Esophagus squamous epithelium (tissue), 5 donors: ENCODE measurements at places on chromosomes 7 and 10.

- DNase-seq: no peak
Measured at GRCh38 chr7:29825775-29826529, 19.6 kb downstream of the WIPF3 start.

DNA sequence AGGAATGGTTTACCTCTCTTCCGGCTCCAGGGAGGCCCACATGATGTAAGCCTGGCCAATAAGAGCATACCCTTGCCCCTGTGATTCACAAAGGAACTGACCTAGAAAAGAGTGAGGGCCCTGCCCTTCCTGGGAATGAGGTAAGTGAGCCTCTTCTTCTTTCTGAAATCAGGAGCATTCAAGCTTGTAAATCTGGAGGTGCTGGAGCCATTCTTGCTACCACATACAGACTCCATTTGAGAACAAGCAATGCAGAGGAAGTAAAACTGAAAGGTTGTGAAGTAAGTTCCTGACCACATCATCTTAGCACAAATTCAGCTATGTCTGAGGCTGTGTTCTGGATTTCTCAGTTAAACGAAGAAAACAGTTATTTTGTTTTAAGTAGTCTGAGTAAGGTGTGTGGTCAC lies 132.2 kb downstream of the CD36 start:
- DNase-seq: no peak

GRCh38 chr7:45133352-45133751 lies 21.9 kb upstream of the TBRG4 start:
- DNase-seq: no peak

- DNase-seq: no peak
Measured at GRCh38 chr10:71831646-71832552, 19.2 kb downstream of the PSAP start.

- no peak for DNase-seq
Measured at GRCh38 chr10:102962951-102963755, 45.1 kb downstream of the CNNM2 start.

DNA sequence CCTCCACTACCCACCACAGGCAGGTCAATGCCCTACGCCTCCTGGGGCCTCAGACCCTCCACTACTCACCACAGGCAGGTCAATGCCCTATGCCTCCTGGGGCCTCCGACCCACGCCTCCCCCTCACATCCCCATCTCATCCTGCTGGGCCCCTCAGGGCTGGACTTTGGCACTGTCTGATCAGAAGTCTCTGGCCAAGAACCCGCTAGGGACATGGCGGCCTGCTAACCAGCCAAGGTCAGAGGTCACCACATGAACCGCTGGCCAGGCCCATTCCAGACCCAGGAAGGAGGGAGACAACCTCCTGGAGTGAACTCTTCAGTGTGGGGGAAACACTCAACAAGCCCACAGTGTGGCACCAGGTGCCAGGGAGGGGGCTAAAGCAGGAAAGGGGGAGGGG lies 55.8 kb downstream of the STK32C start:
- DNase-seq: no peak

DNA sequence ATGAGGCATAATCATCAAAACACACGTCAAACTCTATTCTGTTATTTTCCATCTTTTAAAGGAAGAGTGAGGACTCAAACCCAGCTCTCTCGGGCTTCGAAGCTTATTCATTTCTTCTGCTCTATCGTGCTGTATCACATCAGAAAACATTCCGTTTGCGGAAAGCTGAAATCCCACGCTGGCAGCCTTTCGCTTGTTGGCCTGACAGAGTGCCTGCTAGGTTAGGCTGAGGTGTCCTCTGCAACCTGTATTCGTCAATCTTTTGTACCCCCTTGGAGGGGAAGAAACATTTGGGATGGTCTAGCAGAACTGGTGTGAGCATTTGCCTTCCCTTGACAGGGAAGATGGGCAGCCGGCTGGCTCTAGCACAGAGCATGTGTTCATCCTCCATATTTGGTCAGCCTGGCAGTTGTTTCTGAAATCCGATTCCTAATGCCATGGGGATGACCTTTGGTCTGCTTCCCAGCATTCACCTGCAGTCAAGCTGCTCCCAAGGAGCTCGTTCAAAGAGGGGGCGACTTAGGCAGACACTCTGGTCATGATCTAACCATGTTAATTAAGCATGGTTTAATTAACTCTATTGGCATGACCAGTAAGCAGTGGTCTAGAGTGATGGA lies 55.2 kb downstream of the TACC2 start:
- DNase-seq: no peak

DNA sequence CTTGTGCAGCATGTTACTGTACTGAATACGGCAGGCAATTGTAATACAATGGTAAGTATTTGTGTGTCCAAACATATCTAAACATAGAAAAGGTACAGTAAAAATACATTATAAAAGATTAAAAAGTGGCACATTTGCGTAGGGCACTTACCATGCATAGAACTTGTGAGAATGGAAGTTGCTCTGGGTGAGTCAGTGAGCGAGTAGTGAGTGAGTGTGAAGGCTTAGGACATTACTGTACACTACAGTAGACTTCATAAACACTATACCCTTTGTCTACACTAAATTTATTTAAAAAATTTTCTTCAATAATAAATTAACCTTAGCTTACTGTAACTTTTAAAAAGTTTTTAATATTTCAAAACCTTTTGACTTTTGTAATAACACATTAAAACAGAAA lies 37.5 kb downstream of the BPGM start:
- DNase-seq: no peak

- DNase-seq: no peak
Measured at GRCh38 chr10:4804465-4804864, 21.5 kb upstream of the AKR1E2 start.

- DNase-seq: peak; percentile 36
Measured at GRCh38 chr7:157386979-157387800, 50.4 kb downstream of the DNAJB6 start.

- no peak for DNase-seq
Measured at GRCh38 chr7:2241580-2242540, at the start of the genes MRM2 and NUDT1. Gene MRM2, minus strand, starts transcription at chr7:2242205. Its CDS starts 36 bp downstream, at chr7:2242169. Gene NUDT1, plus strand, starts transcription at chr7:2242226. Its CDS starts 2,349 bp downstream, at chr7:2244575.

DNA sequence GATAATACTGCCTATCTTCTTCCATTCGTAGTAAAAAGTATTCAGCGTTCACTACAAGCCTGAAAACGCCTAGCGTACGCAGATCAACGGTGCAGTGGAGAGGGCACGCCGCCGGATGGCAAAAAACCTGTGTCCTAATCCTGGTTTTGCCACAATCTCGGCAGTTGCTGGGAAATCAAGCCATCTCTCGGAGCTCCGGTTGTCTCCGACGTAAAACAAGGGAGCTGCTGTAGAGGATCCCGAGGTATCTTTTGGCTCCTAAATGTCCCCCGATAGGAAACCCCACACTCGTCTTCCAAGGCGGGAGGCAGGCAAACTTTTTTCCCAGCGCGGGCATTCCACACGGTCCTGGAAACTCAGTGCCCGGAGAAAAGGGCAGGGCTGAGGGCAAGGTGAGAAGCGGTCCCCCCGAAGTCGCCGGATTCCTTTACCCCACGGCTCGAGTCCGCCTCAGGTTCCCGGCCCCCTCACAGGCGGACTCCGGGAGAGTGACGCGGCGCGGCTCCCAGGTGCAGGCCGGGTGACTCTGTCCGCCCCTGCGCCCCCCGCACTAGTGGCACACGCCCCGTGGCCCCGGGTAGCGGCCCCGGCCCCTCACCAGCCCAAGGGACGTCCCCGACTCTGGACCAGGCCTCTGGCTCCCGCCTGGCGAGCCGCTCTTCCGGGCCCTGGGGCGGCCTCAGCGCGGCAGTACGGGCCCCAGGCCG lies 649 bp downstream of the IDE start:
- DNase-seq: no peak

DNA sequence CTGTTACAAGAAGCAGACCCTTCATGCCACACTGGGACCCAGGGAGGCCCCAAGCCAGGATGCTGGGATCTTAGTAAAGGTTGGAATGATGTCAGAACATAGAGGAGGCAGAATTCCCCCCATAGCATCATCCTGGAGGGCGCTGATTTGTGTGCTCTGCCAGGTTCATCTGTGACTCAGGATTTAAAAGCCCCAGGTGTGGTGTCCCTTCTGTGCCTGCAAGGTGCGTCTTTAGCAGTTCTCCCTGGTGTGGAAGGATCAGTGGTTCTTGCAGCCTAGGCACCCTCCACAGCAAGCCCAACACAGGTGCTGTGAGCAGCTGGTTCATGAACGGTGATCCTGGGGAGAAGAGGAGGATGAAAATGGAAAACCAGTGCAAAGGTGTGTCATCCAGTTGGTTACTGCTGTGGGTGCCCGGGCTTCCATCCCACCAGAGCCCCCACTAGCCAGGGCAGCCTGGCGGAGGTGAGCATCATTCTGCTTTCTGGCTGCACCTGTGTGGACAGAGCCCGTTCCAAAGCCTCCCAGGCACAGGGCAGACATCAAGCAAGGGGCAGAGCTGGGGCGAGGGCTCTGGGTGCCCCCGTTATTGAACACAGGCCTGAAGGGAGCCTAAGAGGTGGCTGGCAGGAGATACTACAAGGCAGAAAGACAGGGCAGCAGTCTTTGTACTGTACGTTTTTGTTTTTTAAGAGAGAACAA lies 49.5 kb downstream of the IKZF1 start:
- no peak for DNase-seq

DNA sequence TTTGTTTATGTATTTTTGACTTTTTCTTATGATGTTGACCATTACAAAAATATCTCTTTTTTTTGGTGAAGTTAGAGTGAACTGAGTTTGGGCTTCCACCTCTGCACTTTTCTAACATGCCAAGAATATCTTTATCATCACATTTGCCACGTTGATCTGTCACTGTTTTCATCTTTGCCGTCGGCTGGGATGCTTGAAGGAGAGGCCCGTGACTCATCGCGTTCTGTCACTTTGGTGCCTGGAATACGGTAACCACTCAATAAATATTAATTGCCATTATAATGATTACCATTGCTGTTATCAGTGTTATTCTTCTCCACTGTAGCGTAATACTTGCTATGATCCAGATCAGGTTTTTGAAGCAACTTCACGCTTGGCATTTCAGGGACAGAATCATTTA lies 350.8 kb upstream of the PFKP start:
- DNase-seq: no peak

- DNase-seq: no peak
Measured at GRCh38 chr10:43923328-43923727, 274.6 kb upstream of the ZNF32 start.

GRCh38 chr7:34187798-34188307 lies 282.5 kb downstream of the BMPER start:
- DNase-seq: no peak

DNA sequence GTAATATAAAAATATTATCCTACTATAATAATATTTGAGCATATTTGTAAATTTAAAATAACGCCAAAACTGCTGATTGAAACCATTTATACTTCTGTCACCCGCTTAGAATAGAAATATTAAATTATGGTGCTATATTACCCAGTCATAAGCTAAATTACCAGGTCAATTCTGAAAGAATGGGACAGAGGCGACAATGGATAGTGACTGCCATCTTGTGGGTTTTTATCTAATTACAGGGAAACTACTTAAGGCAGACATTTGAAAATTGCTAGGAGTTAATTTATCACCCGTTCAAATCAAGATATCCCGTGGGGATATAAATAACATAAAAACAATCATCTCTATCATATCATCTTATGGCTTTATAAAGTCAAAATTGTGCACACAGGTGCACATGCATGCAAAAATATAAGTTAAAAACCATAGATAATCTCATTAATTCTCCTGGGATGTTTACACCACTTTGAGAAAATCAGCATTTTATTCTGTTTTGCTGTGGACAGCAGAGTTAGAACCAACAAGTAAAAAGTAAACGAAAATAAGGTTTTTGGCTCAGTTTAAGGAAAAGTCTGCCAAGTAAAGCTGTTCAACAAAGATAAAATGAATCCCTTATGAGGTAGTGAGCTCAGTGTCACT lies 41.3 kb upstream of the HPSE2 start:
- DNase-seq: no peak

DNA sequence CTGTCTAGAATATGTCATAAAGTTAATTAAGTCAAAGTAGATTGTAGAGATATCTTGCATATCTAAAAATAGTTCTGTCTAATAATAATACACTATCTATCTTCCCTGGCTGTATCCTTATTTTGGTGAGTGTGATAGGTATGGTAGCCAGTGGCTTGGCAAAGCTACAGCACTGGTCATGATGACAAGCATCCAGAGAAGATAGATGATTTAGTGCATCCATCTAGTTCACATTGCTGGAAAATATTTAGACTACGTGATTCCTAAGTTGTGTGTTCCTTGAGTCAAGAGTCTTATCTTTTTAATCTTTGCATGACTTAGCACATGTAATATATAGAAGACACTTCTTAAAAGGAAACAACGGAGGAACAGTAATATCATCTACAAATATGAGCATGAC lies 711.2 kb upstream of the KCND2 start:
- DNase-seq: no peak

- DNase-seq: no peak
Measured at GRCh38 chr10:16944402-16944801, 127.2 kb upstream of the RSU1 start.

GRCh38 chr10:4136121-4136520 lies 351.1 kb upstream of the KLF6 start:
- DNase-seq: no peak

DNA sequence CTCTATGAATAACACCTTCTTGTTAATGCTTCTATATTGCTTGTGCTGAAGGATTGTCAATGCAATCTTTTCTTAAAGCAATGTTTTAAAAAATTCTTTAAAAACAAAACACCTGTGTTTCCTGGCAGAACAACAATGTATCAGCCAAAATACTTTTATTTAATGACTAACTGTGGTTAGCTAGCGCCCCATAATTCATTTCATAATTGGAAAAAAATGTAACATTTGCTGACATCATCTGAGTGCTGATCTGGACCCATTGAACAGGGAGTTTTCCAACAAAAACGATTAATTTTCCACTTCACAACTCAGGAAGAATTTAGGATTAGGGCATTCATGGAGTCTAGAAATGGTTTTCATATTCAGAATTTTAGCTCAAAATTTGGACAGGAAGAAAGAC lies 137.6 kb upstream of the CDK6 start:
- no peak for DNase-seq

DNA sequence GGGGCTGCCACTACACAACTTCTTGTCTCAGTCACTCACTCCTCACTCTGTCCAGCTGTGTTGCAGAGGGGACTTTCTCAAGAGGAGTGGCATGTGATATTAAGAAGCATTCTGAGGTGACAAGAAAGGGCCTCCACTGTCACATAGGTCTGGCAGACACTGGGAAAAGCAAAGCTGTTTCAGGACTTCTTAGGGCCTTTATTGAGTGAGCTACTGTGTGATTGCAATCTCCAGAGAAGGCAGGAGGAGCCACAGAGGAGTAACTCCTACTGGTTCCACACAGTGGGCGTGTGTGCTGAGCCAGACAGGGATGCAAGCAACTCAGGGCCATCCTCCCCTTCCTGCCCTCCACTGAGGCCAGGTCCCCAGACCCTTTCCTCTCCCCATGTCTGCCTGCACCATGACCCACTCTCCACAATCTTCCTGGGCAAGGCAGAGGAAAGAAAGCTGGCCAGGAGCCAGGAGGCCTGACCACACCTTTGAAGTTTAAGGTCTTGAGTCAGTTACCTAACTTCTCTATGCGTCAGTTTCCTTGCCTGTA lies 262.0 kb upstream of the ZMIZ1 start:
- DNase-seq: no peak

GRCh38 chr10:114953047-114953446 lies 15.1 kb downstream of the TRUB1 start:
- no peak for DNase-seq

DNA sequence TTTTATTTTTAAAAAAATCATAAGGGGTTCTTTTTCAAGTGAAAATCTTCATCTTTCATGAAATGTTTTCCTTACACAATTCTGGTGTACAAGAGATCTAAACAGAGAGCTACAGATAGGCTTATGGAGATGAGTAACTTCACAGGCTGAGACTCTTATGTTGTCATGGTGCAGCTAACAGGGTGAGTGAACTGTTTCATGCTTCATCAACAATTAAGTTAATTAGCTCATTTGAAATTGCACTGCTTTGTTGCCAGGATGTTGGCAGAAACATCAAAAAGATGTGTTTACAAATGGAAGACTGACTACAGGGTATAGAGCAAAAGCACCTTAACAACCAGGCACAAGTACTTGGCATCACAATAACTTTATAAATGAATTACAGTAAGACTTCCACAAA lies 230.8 kb downstream of the FOXP2 start:
- DNase-seq: no peak
